Right atrium auricular region (tissue), 2 donors: ENCODE measurements at places on chromosomes 4 and X. TPM values are rescaled to one million over a fixed set of nuclear protein-coding genes. Genes with fewer than 3 reads are reported as not detected.

UGT2B10 gene
- total RNA-seq, result not detected

CLCN4 gene
- 37.6 TPM for total RNA-seq

SHROOM2 gene
- total RNA-seq, result 2.7 TPM

CXCL8 gene
- 2.6 TPM for total RNA-seq

SYP gene
- total RNA-seq, result 3.5 TPM

LPAR4 gene
- total RNA-seq, result 0.39 TPM

TMPRSS11D gene
- total RNA-seq, result not detected

KIT gene
- 1.5 TPM for total RNA-seq

PLK4 gene
- total RNA-seq, result not detected

LDB2 gene
- 35.2 TPM for total RNA-seq

- DNase-seq, result no peak
These were observed 175.4 kb downstream of the FAT4 start for GRCh38 chr4:125489952-125490690.

GRCh38 chr4:11768251-11768972, 339.7 kb upstream of the HS3ST1 start:
- no peak for DNase-seq

GRCh38 chr4:58711039-58711438, 1600.9 kb upstream of the IGFBP7 start:
- DNase-seq, result no peak

DNA sequence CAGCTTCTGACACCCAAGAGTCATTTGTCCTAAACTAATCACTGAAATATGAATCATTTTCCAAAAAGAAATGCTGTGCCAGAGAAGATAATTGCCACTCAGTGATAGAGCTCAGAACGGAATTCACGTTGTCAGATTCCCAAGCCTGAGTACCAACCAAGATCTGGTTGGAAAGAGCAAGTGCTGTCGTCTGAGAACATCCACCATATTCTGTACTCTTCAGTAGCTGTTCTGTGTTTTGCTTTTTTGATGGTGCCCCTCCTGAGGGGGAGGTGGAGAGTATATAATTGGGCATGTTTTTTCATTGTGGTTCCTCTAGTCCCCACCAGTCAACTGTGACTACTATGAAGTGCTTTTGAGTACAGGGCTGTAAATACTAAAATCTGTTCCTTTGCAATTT, 13.2 kb downstream of the RUFY3 start:
- no peak for DNase-seq

- DNase-seq, result no peak
These were observed 22.0 kb downstream of the SMIM14 start for GRCh38 chr4:39616651-39617050.

DNA sequence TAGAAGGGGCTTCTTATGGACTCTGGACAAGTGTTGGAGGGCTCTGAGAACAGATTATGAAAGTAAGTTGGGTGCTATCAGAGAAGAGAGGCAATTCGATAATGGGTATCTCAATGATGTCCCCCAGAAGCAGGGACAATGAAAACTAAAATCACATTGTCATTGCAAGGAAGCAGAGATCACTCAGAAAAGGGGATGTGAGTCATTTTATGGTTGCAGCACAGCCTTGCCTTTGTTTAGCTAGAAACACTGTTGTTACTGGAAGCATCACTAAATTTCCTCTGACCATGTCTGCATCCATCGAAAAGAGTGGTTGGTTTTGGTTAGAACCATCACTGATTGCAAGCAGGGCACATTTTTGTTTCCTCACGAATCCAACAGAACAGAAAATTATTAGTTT, 246.8 kb upstream of the NWD2 start:
- no peak for DNase-seq

DNA sequence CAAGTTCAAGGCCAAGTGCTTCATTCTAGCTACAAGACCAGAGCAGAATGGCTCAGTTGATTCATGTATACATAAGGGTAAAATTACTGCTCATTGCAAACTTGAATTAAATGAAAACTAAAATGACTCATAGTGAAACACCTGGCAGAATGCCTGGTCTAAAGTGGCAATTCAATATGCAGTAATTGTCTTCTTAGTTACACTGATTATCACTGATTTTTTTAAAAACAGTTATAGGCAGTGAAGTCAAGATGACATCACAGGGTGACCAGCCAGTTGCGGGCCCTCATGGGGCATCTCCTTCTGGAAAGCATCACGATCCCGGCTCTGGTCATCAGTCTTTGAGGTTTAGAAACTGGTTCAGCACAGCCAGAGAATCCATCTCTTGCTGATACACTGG, 154.2 kb downstream of the RAB28 start:
- DNase-seq, result no peak

- DNase-seq, result no peak
These were observed 133.6 kb upstream of the VAMP7 start for GRCh38 chrX:155747520-155747919.

DNA sequence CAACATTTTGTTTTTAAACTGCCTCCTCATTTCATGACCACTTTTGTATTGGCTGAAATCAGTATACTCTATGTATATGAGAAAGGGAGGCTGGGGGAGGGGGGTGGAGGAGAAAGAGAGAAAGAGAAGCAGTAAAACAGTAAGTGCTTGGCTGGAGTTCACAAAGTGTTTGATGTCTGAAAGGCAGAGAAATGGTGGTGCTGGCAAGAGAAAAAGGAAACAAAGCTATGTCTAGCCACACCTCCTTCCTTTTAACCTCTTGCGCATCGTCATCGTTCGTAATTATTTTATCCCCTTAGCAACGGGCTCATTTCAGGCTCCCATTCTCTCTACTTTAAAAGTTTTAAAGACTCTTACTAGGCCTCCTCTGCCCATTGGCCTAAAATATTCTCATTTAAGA, 25.6 kb downstream of the RPA4 start:
- DNase-seq, result no peak

- DNase-seq, result no peak
These were observed 428.9 kb upstream of the GNPDA2 start for GRCh38 chr4:45155081-45155777.

GRCh38 chrX:41384051-41384705, 50.2 kb downstream of the DDX3X start:
- peak; percentile 82 for DNase-seq

GRCh38 chr4:118348886-118349285, 3.9 kb downstream of the PRSS12 start:
- no peak for DNase-seq

DNA sequence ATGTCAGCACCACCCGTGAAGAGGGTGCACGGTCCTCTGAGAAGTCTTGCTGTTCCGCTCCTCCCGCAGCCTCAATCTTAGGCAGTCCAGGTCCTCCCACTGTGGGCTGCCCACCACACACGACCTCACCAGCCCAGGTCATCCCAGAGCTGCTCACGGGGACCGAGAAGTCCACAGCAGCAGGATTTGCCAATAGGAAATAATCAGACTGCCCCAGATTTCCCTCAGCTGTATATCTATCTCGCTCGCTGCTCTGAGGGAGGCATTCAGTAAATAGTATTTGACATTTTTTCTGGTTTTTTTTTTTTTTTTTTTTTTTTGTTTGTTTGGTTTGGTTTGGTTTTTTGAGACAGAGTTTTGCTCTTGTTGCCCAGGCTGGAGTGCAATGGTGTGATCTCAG, 83.8 kb downstream of the STOX2 start:
- no peak for DNase-seq

DNA sequence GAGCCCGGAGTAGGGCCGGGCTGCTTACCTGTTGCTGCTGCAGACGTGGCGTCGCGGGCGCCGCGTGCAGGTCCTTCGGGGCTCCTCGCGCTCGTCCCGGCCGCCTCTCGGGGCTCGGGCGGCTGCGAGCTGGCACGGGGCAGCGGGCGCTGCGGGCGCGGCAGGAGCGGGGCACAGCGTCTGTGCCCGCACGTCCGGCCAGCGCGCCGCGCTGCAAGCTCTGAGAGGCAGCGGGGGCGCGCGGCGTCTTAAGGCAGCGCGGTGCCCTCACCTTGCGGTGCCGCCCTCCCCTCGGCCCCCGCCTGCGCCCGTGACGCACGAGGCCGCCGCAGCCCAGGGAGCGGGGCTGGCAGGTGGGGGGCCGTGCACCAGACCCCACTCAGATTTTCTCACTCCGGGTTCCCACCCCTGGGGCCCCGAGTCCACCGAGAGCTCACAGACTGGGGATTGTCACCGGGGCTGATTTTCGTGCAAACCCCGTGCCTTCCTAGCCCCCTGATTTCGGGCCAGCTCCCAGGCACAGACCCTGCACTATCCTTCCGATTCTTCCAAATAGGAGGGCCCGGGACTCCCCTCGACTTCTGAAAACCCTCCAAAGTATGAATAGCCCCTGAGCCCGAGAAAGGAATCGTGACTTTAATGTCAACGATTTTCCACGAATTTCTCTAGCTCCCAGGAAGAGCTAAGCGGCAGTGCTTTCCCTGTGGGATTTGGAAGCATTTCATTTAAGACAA, at the start of gene GPR101:
Gene GPR101 (minus strand): TSS at position 222 of the 734 bp plus-strand sequence. CDS start 2,321 bp downstream, outside the sequence.
- DNase-seq, result no peak

- DNase-seq, result no peak
These were observed 606.9 kb downstream of the RPA4 start for GRCh38 chrX:97490656-97491055.

DNA sequence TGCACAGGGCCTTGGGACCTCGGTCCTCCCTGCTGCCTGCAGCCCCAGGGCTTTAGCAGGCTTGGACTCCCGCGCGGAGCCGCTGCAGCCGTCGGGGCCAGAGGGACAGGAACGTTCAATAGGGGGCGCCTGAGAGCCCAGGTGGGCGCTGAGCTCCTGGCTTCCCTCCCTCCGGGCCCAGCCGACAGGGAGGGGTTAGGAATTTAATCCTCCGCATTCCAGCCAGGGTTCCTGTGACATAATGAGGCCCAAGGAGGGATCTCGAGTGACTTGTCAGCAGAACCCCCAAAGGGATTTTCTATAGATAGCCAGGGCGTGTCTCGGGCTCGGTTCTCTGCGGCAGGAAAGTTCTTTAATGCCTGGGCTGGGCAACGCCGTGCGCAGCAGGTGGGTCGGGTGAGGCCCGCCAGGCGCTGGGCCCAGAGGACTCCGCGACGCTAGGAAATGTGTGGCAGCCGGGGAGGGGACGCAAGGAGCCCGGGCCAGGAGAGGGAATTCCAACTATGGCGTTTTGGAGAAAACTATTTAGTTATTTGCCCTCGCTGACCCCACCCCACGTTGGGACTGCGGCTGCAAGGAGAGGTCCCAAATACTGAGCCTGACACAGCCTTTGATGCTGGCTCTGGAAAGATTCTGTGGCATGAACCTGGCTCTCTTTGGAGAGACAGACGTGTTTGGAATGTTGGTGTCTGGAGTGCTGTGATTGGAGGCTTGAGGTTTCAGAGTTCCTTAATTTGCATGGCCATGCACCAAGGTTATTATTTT, 285.2 kb upstream of the GATB start:
- DNase-seq, result no peak

DNA sequence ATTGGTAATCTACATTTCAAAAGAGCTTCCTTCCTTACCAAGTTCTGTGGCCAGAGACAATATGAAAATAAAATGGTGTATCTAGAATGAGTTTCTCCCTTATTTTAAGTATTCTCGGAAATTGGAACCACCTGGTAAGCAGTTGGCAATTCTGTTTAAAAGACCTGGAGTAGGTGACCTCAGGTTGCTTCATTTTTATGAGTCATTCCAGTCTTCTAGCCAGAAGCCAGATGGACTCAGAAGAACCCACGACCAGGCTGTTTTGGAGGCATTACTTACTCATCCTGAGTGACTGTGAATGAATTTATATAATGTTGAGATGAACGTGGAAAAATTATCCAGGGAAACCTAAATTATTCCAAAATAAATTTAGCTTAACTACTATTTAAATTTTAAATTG, 9.1 kb downstream of the BMPR1B start:
- DNase-seq, result no peak

DNA sequence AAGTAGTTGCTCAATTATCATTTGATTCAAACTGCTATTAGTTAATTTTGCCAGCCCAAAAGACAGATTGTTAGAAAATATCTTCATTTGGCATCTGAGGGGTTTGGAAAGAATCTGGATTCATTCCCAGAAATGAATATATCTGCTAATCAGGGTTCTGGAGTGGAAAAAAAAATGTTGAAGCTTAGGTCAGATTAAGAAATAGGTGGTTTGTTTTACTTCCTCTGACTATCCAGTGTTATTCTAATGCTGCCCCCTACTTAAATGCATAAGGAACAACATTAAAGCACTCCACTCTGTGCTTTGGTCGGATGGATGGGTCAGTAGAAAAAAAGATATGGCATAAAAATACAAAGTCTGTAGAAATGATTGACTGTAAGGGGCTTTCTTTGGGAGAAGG, 89.0 kb downstream of the LUZP4 start:
- DNase-seq, result no peak

DNA sequence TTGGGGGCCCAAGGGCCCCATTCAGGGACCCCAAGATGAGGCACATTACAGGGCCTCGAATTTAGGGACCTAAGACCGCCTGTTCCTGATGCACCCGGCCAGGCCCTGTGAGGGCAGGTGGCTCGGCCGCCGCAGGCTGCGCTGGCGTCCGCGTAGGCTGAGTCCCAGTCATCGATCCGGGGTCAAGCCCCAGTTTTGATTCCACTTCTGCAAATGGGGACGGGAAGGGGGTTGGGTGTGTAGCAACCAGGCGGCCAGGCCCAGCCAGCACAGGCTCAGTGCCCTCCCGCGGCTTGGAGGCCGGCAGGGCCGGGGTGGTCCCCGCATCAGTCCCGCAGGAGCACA, 327 bp downstream of the PNPLA4 start:
- DNase-seq, result no peak

GRCh38 chrX:39905946-39906345, 191.8 kb downstream of the BCOR start:
- DNase-seq, result no peak

- DNase-seq, result no peak
These were observed 581 bp downstream of the DNAJB14 start for GRCh38 chr4:99945718-99946355.

DNA sequence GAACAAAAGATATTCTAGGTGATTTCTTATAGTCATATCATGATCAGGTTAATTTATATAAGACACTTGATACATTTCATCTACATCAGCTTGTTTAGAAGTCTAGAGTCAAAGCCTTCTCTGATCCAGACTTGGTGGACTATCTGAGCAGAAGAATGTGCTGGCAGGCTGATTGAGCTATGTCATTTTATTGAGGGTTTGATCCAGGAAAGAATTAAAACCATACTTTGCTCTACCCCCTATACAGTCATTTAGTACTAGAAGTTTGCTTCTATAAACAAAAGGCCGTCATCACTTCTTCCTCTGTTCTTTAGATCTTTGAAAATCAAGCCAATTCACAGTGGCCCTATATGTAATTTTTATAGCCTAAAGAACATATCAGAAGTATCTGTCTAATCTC, 173.1 kb upstream of the PITX2 start:
- no peak for DNase-seq

- no peak for DNase-seq
These were observed 438.1 kb downstream of the TLL1 start for GRCh38 chr4:166311169-166311568.

DNA sequence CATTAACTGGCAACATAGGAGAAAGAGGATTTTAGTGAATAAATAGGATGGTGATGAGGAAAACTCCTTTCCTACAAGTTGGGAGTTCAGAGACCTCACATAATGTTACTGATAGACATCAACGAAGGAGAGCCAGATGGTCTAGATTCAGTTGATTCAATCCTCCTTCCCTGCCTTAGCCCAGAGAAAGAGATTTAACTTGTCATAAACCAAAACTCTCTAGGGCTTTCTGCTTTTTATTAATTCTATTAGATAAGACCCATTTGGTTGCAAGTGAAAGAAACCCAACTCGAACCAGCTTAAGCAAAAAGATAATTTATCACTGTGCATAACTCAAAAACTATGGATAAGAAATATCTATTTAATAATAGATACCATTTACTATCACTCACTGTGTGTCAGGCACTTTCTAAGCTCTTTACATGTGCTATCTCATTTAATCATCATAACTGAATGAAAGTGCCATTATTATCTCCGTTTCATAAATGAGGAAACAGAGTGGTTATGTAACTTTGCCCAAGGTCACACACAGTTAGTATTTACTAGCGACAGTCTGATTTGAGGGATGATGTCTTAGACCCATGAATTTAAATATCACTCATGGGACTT, 4.3 kb upstream of the UNC5C start:
- no peak for DNase-seq
